Putamen (tissue), 1 donor: ENCODE measurements at places on chromosomes 7 and 10.

DNA sequence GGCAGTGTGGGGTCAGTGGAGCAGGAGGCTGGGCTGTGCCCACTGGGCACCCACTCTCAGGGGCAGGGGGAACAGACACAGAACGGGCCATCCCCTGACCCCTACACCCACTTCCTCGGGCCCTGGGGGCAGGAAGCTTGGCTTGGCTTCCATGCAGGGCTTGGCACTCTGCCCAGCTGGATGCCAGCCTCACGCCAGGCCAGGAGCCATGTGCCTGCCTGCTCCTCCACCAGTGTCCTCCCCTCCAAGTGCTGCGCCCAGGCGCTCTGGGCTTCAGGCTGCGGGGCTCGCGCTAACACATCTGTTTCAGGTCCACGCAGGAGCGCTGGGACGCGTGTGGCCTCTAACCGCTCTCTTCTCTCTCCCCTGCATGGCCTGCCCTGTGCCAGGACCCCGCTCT is 12.7 kb downstream of the LDB3 start:
- DNase-seq, result no peak

DNA sequence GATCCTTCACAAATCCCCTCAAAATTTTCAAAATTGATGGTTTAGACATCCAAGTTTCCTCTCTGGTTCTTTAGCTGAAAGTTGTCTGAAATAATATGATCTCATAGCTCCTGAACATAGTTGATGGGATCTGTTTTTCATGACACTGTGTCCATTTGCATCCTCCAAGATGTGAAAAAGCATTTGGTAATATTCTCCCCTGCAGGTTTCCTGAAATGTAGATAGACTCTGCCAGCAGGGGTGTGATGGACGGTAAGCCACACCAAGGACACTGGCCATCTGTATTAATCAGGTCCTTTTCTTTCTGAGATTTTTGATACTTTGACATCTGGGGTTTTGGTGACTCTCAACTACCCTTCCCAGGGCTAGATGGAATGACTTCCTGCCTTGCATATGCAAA is 79.6 kb upstream of the GRB10 start:
- no peak for DNase-seq

- no peak for DNase-seq
Measured at GRCh38 chr10:102626026-102626685, 18.1 kb upstream of the TRIM8 start.

- no peak for DNase-seq
Measured at GRCh38 chr7:16397501-16398145, 23.7 kb downstream of the CRPPA start.
